M059J (cell line): ENCODE measurements at places on chromosomes 7 and 10. TPM values are rescaled to one million over a fixed set of nuclear protein-coding genes. Genes with fewer than 3 reads are reported as not detected.

DNA sequence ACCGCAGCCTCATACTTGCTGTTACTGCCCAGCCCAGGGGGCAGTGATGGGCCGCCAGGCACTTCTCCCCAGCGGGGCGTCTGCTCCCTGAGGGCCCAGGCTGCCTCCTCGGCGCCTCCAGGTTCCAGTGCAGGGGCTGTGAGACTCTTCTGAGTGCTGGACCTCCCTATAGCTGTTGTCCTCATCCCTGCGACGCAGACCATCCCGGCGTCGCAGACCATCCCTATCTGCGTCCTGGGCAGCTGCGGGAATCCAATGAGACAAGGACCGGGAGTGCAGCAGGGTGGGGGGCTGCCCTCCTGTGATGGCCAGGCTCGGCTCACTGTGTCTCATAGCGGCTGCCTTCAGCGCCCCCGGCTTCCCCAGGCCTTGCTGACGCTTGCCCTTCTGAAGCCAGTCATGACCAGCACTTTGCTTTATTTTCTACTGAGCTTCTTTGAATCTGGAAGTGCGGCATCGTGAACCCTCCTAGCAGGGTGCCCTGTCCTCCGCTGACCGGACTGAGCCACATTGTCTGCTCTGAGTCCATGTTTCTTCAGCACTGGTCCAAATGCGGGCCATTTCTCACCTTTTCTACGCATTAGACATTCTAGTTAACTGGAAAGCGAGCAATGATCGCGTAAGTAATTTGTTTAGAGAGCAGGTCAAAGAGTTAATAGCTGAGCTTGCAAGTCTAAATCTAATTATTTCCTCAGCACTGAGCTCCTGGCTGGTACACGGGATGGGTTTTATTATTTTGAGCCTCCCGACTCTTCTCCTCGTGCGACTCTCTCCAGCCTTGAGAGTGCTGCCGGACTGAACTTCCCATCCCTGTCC lies 339.5 kb downstream of the WDR37 start:
- DNase-seq = no peak

- DNase-seq = peak; percentile 93
Observed at GRCh38 chr7:43650457-43651052, 67.6 kb downstream of the STK17A start.

DNA sequence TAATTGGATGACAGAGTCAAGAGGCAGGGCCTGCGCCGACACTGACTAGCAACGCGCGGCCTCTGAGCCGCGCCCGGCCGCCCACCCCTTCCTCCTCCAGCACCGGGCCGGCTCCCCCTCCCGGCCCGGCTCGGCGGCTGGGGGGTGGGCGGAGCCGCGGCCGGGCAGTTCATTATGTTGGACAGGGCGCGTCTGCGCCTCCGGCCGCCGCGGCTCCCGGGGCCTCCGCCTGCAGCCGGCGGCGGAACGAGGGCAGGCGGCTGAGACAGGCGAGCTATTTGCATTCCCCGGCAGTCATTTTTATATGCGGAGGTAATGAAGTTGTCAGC lies 106.7 kb downstream of the SNX10 start:
- peak; percentile 42 for DNase-seq

DNA sequence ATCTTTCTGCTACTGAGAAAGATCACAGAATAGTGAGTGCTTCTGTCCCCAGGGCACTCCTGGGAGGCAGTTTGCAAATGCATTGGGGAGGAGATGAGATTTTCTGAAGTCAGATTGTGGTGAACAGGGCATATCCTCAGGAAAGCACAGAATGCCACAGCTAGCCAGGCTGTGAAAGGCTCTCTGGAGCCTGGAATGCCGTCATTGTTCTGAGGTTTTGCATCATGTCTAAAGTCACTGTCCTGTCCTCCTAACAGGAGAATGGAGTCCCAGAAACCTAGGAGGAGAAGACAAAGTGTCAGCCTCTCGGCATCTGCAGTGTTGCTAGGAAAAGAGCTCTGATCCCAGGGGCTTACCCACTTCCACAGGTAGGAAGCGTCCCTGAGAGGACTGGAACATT lies 69.2 kb upstream of the IGFBP3 start:
- DNase-seq = no peak

Gene RNF148
- total RNA-seq = not detected in 2 replicates

Gene SLC26A5
- total RNA-seq = not detected in 2 replicates

Gene LRRD1
- total RNA-seq = not detected in 2 replicates
